Fibroblast of skin of left quadriceps (primary cell): ENCODE measurements at places on chromosomes 4 and X.
A peak's percentile ranks its signal among the peaks of the same experiment; 100 is the strongest.

DNA sequence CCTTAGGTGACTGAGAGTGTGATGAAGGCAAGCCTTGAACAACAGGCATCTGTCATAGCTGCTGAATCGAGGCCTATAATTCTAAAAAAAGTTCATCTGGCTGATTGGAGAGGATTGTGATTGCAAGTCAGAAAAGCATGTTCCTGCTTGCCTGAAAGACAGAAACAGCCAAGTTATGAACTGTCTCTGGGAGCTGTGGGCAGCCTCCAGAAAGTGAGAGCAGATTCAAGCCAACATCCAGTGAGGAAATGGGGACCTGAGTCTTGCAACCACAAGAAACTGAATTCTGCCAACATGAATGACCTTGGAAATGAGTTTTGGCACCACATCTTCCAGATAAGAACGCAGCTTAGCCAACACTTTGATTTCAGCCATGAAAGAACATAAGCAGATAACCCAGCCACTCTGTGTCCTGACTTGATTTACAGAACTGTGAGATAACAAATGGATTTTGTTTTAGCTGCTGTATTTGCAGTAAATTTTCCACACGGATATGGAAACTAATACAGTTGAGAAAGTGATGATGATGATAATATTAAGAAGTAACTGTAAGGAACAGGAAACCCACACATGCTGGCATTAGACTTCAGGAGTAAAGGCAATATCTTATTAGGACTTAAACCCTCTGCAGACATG, 240.3 kb upstream of the NDST3 start:
- no peak for DNase-seq

DNA sequence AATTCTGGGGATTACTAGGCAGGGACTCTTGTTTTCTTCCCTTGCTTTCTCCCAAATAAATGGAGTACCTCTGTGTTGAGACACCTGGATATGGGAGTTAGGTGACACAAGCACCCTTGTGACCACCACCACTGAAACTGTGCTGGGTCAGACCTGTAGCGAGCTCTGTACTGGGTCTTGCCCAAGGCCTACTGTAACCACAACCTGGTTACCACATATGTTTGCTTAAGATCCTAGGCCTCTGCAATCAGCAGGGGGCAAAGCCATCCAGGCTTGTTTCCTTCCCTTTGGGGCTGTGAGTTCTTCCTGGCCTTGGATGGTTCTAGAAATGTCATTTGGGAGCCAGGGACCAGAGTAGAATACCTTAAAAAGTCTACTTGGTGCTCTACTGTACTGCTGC, 49.4 kb downstream of the LPAR4 start:
- no peak for DNase-seq

GRCh38 chr4:89171176-89171805, 60.0 kb downstream of the TIGD2 start:
- no peak for DNase-seq

DNA sequence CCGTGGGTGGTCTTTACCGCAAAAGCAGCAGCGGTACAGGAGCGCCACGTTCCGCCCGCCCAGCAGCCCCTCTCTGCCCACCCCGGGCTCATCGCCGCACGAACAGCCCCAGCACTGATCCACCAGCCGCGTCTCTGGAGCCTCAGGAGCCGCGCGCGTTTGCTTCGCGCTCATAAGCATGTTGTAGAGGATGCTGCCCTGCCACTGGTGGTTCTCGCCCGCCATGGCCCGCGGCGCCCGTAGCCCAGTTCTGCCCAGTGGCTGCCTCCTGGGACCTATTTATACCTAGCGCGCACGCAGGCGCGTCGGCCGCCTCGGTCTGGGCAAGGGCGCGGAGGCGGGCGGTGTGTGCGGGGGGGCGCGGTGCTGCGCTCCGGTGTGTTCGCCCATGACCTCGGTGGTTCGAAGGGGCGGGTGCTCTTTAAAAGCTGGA, at the start of gene NR0B1:
NR0B1 (minus strand) TSS at position 252 of the 433 bp plus-strand sequence; CDS start at position 225, 27 bp downstream.
- DNase-seq, result no peak

DNA sequence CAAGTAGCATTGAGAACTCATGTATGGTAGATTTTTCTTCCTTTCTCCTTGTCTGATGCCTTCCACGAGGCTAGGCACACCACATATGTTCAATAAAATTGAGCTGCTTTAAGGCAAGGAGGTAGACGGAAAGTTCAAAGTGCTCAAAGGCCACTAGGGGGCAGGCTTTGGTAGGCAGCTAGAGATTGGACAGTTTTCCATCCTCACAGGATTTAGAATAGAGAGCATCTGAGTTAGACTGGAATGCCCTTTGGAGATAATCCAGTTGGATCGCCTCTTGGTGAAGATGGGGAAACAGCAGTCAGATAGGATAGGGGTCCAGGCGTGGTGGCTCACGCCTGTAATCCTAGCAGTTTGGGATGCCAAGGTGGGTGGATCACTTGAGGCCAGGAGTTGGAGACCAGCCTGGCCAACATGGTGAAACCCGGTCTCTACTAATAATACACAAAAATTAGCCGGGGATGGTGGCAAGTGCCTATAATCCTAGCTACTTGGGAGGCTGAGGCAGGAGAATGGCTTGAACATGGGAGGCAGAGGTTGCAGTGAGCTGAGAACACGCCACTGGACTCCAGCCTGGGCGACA, 30.4 kb downstream of the ELF4 start:
- peak; percentile 53 for DNase-seq

- peak; percentile 62 for DNase-seq
These were observed 275.2 kb downstream of the QDPR start for GRCh38 chr4:17236686-17237085.

DNA sequence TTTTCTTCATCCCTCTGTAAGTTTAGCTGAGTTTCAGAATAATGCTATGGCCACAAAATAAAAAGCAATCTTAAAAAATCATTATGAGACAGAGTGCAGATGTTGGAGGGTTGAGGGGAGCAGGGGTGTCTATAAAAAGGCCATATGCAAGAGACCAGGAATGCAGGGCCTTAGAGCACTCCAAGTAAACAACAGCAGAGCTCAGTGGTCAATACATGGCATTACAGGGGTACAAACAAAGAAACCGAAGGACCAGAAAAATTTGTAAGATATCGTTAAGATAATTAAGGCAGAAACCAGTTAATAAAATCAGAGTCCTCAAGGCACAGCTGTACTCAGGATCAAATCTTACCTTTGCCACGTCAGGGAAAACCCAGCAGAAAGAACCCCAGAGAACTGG, 28.4 kb upstream of the NDST3 start:
- DNase-seq, result no peak

- DNase-seq, result no peak
These were observed 17.8 kb downstream of the WDR1 start for GRCh38 chr4:10098780-10099160.

DNA sequence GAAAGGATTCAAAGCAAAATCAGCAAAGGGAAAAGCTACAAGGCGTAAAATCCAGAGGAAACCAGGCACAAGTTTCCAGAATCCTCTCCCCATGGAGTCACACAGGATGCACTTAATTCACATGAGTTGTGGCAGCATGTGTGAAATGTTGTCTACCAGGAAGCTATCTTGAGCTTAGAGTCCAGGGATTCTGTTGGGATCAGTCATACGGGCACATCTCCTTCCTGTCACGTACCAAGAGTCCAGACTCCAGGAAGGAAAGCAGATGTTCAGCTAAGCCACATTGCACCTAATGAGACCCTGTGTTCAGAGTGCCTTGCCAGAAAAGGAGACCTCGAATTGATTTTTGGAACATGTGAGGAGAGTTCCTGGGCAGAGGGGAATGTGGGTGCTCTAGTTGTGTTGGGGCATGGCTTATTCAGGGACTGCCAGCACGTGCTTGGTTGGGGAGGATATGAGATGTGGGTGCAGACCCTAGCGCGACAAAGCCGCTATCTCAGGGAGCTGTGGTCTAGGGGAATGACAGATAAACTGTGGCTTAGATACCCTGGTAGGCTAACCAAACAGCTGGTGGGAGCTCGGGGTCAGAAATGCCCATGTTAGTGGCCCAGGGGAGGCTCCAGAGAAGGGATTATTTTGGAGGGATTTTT, 70.0 kb downstream of the EVC start:
- DNase-seq, result peak; percentile 49

DNA sequence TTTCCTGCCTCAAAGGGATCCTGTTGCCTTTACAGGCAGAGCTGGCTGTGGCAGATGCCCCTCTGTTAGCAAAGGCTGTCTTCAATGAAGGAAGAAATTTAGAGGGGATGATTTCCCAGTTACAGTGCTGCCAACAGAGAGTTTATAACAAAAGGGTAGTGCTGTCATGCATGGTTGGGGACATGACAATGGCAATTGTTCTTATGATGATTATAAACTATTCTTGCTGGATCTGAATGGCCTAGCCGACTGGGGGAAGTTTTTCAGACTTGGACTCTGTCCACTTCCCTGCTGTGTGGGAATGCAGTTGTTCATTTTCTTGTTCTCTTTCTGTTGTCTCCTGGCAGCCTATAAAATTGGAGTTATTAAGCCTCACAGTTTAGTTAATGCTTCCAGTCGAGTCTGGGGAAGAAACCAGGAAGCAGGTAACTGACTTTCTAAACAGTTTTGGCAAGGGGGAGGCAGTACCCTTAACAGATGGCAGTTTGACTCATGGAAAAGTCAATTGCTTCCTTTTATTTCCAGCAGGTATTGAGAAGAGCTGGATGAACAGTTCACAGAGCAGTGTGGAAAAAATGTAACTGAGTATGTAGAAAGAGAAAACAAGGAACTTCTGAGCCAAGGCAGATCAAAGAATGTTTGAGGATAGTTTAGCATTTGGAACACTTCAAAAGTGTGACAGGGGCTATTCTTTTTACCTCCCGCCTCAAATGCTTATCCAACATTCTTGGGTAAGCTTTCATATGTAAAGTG, 582.6 kb downstream of the RAPGEF2 start:
- DNase-seq, result no peak

GRCh38 chr4:158250321-158250720, 40.0 kb downstream of the TMEM144 start:
- no peak for DNase-seq

- DNase-seq, result no peak
These were observed 59.5 kb downstream of the APBB2 start for GRCh38 chr4:41154814-41155177.

DNA sequence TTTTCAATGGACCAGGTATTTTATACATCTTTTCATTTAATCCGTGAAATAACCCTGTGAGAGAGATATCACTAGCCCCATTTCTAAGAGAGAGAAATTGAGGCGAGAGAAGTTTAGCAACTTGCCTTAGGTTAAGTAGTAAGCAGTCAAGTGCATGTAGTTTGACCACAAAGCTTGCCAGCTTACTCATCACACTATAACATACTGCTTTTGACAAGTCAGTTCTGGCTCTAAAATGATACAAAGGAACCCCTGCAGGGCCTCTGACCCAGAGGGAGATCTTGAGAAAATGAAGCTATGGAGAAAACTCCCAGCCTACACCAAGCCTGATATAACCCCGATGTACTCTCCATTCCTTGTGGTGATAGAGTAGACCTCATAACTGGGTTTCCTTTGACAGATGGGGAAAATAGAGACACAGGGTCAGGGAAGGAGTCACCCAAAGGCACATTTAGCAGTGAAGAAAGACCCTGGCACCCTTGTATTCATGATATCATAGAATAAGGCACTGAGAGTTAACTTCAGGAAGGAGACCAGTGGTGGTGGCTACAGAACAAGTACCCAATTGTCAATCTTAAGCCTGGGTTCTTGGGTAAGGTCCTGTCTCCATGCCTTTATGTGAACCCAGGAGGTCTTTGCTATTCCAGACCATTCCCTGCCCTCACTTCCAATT, 60.2 kb upstream of the MSN start:
- no peak for DNase-seq

- no peak for DNase-seq
These were observed 65.6 kb downstream of the ATXN3L start for GRCh38 chrX:13254076-13254785.

- DNase-seq, result no peak
These were observed 33.8 kb downstream of the DCTD start for GRCh38 chr4:182883351-182883750.

DNA sequence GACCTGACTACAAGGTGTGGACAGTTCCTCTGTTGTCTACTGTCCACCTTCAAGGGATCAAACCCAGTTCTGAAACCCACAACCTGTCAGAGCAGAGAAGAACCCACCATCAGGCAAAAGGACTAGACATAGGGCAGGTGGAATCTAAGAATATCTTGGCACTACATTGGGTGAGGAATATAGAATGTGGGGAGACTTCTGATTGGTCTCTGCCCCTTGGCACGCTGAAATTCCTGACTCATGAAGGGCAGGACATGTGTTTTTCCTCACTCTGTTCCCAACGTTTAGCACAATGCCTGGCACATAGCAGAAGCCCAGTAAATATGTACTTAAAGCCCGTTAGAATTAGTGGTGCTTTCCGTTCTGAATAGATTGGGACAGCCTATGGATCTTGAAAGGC, 59.3 kb downstream of the TSPAN7 start:
- DNase-seq, result no peak

GRCh38 chrX:21711129-21711847, 46.6 kb downstream of the SMPX start:
- no peak for DNase-seq

- no peak for DNase-seq
These were observed 179.9 kb downstream of the NHS start for GRCh38 chrX:17554914-17555313.

DNA sequence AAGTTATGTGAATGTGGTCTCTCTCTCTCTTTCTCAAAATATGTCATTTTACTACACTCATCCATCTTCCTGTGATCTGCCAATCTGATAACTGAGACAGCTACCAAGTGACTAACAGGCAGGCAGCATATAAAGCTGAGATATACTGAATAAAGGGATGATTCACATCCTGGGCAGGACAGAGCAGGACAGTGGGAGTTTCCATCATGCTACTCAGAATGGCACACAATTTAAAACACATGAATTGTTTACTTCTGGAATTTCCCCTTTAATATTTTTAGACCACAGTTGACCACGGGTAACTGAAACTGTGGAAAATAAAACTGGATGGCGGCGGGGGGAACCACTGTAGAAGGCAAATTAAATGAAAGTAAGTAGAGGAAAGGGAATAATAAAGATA, 58.6 kb upstream of the DCTD start:
- DNase-seq, result peak; percentile 49

GRCh38 chrX:23902419-23902818, 5.3 kb downstream of the APOO start:
- peak; percentile 31 for DNase-seq

DNA sequence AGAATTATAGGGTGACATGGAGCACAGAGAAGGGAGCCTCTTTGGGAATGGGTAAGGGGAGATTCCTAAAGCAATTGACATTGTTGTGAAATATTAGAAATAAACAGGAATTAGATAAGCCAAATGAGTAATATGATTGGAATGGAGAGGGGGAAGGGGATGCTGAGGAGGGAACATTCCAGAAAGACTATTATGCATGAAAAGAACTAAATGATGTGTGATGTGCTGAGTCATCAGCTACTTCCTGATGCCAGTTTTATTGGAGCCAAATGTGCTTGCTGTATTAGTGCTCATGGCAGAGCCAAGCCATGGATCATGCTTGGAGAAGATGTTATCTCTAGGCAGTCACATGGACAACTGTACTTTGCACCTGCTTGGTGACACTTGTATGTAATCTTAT, 189.0 kb upstream of the HCCS start:
- DNase-seq, result peak; percentile 77
